ENCODE measurements at places on chromosomes 2 and 18.

DNA sequence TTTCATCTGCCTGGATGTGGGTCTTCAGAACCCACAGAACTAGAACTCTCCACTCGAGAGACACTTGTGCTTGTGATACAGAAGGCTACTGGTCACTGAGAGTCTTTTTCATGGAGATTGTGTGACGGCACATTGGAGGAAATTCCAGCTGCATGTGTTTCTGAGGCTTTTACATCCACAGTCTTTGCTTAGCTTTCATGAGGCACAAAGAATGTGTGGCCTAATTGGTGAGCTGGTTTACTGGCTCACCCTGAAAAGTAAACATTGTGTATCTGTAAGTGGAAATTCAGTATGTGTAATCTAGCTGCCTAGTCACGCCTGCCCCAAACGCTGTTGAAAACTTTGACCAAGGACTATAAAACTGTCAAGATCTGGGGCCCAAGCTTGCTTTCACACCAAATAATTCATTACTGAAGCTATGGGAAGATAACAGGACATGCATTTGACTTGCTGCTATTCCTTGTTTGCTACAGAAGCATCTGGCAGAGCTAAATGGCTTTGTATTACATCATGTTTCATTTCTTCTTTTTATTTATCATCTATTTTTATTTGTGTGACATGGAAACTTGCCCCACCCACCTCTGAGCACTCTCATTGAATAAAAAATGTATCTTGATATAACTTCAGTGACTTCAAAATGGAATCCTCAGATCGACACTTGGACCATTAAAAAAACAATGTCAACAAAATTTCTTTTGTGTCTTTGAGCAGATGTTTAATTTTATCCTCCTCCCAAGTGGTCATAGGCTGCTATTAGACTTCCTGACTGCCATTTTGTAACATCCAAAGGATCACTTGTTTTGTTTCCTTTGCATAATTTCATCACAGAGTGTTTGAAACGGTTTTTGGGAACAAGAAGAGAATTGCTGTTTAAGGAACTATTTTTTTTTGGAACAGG is 80.2 kb downstream of the EFEMP1 start:
- DNase-seq, result no peak

DNA sequence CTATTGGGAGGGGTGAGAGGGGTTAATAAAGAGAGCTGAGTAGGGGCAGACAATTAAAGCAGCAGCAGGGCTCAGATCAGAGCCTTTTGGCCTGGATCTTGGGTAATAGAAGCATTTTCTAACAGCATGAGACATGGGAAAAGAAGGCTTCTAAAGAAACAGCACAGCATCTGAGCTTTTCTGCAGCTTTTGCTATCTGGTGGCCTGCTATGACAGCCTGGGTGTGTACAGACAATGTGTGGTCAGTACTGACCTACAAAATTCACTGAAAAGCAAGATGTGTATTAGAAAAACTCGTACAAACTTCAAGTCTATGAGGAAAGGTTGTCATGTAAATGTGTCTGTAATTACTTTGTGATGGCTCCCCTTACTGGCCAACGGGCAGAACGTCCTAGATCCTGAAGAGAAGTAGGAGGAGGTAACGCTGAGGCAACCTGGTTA is 95.6 kb downstream of the GALNT3 start:
- DNase-seq, result peak; percentile 12

DNA sequence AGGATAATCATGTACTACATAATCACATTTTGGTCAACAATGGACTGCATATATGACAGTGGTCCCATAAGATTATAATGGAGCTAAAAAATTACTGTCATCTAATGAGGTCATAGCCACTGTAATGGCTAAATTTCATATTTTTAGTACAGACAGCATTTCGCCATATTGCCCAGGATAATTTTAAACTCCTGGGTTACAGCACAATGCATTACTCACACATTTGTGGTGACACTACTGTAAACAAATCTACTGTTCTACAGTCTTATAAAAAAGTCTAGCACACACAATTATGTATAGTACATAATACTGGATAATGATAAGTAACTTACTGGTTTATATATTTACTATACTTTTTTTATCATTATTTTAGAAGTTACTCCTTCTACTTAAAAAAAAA is 12.8 kb downstream of the EIF2AK2 start:
- DNase-seq, result no peak

DNA sequence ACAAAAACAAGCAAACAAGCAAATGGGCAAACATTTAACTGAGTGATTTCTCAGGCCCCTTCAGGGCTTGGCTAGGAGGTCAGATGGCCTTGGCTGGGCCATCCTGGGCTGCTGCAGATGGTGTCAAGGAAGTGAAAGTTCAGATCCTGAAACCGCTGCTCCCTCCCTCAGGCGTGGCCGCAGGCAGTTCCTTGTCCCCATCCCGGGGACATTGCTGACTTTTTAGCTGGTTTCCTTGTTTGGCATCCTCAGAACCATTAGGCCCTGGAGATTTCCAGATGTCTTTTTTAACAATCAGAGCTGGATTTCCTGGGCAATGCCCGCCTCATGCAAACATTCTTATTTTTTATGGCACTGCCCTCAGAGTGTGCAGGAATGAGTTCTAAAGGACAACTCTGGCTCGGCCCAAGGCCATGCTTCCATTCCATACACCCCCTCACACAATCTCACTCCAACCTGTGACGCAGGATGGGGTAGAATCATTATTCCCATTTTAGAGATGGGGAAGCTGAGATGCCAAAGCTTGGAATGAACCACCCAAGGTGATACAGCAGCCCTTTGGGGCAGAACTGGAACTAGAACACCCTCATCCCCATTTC is 86.1 kb upstream of the ZCCHC2 start:
- DNase-seq, result no peak

GRCh38 chr2:3291750-3292149 is 85.9 kb downstream of the EIPR1 start:
- DNase-seq, result no peak

DNA sequence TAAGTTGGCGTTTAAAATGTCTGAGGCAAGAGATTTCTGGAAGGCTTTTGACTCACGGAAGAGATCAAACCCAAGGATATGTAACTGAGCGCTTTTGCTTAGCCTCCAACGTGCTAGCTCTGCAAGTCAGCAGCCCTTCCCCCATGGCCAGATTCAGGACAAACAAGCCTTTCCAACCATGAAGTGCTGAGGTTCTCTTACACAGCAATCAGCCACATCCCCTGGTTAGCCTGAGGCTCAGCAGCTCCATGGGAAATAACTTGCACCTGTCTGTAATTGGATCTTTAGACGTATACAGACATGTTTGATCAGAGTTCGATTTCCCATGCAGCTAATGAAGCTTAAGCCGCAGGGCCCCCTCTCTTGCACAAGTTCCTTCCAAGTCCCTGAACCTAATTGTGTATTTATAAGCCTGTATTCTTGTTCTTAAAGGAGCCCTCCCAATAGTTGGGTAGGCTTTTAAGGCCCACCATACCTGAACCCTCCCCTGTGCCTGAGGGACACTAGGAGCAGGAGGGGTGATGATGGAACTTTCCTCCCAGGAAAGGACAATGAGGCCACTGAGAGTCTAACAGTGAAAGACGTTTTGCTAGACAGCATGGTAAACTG is 2.1 kb upstream of the TMEM131 start:
- no peak for DNase-seq

DNA sequence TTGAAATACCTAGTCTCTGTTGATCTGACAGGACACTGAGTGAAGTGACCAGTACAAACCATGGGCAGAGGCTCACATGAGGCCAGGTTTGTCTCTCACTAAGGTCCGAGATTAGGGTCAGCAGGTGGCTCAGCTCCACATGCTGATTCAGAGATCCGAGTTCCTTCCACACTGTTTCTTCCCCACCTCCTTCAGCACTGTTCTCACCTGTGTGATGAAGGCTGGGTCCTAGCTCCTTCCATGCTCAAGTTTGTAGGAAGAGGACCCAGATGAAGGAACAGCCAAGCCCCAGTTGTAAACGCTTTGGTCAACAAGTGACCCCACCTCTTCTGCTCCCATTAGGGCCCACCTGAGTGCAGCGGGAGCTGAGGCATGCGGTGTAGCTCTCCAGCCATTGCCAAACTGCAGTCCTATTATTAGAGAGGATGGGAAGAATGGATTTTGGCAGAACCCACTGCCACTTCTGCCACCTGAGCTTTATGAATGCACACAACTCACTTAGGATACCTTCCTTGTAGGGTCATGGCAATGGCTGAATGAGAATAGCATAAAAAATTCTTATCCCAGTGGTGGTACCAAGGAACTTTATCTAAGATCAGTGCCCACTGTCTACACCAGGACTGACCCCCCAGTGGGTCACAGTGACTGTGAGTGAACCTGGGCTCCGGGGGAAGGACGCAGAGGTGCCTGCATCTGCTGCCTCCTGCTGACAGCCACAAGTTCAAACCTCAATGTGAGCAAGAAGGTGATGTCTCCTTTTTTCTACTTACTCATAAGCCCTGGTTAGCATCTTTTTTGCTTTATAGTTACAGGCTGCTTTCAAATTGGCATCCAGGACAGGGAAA is 324.8 kb upstream of the HS6ST1 start:
- no peak for DNase-seq

DNA sequence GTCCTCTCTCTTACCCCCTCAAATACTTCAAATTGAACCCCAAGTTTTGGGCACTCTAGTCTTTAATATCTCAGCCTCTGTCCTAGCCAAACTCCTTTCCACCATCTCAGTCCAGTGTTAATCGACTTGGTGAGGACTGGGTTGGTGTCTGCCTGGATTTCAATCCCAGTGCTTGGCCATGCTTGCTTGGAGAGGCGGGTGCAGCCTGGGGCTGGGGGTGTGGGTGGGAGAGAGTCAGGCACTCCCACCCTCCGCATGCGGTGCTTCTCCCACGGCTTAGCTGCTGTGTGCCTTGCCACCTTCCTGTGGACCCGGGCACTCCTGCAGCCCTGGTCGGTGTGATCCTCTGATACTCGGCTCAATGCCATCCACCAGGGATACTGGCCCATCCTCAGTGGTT is 220.8 kb upstream of the HDAC4 start:
- no peak for DNase-seq

GRCh38 chr2:142254031-142254430 is 123.2 kb upstream of the LRP1B start:
- no peak for DNase-seq

DNA sequence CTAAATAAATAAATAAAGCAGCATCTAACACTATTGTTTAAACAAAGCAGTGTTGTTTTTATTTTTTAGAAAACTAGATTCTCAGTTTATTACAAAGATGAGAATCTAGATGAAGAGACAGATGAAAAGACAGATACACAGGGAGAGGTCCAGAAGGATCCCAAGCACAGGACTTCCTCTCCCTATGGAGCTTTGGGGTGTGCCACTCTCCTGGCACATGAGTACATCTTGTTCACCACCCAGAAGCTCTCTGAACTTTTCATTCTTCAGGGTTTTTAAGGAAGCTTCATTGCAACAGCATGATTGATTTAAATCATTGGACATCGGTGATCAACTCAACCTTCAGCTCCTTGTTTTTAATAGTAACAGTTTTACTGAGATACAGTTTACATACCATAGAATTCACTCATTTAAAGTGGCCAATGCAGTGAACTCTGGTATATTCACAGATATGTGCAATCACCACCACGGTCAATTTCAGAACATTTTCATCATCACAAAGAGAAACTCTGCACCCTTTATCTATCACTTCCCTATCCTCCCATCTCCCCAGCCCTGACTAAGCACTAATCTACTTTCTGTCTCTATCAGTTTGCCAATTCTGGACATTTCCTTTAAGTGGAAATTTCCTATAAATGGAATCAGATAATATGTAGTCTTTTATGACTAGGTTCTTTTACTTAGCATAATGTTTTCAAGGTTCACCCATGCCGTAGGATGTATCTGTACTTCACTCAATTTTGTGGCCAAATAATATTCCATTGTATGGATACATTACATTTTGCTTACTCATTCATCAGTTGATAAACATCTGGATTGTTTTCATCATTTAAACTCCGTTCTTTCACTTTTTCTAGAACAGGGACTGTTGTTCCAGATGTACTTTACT is 62.3 kb upstream of the ZFP36L2 start:
- no peak for DNase-seq

- no peak for DNase-seq
These were observed 5.7 kb downstream of the CYP26B1 start for GRCh38 chr2:72141881-72142451.

DNA sequence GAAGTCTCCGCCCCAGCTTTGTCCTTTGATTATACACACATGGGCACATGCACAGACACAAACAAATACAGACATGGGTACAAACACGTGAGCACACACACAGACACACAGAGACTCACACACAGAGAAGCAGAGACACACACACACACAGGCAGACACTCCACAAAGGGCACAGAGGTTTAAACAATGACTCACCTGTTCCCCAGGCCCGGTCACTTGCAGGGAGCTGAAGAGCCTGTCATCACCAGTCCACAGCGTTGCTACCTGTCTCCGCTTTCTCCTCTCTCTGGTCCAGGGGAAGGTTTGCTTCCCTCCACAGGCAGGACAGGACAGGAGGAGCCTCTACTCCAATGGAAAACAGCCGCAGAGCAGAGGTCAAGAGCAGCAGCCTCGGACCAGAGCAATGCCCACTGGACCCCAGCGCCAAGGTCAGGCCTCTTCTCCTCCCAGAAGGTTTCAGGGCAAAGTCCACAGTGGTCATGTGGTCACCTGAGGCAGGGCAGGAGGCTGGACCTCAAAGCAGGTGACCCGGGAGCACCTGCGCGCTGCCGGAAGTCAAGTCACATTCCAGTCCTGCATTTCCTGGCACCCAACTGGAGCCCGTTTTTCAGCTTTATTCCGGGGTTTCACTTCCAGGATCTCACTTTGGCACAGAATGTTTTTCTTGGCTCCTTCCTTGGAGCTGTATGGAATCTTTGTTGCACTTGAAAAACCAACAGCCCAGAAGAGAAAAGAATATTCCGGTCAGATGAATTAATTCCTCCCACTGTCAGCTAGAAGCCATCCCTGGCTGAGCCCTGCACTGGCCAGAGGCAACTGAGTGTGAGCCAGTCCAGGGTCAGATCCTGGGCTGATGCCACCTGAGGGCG is at the start of gene RAB17:
Gene RAB17 (minus strand): TSS at position 463 of the 869 bp plus-strand sequence. CDS start 4,580 bp downstream, outside the sequence.
- DNase-seq, result no peak

DNA sequence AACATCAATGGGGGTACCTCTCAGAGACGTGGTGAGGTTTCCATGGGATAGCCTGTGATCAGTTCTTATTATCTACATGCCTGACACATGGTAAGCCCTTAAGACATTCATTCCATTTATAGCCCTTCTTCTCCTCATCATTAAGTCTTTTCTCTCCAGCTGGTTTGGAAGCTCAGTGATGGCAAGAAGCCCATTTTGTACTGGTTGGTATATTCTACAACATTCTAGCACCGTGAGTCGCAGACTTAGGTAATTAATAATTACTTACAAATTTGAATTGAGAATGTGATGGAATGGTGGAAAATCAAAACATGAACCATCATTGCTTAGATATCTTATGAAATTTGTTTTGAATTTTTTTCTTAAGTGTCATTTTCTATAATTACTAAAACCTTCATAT is 472.6 kb downstream of the DLGAP1 start:
- DNase-seq, result no peak

DNA sequence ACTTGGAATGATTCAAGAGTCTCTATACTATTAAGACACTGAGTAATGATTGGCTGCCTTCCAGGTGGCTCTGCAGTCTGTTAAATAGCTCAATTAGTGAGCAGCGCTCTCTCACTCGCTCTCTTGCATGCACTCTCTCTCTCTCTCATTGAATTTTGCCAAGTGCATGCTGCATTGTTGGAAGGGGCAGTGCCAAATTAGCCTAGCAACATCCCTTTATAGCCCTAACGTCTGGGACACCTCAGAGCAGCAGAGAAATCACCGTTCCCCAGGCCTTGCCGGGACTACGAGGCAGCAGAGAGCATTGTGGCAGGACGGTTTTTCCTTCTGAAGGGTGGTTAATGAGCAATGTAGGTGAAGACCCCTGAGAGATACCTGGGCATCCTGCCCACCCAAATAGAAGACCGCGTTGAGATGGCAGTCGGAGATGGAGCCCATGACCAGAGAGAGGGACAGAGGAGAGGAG is 447.6 kb upstream of the POU3F3 start:
- no peak for DNase-seq

- DNase-seq, result no peak
These were observed 301.3 kb upstream of the ID2 start for GRCh38 chr2:8380566-8380965.
